ENCODE measurements at places on chromosomes 6 and 20.

DNA sequence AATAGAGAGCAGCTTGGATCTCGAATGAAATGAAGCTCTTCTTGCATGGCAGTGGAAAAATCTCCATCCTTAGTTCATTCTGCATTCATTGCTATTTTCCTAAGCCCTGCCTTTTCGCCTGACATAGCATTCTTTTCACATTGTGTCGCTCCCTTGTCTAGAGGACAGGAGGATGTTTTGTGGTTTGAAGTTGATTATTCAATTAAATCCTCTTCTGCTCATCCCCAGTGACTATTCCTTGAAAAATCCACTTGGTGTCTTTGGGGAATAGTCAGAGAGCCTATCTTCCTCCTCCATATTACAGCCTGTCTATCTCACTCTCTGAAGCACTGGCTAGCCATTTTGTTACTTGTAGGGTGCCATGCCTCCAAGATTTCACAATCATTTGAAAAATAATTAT is 161.2 kb downstream of the KLHL32 start:
- no peak for DNase-seq

- DNase-seq = no peak
These were observed 36.2 kb upstream of the OGFRL1 start for GRCh38 chr6:71252410-71252809.

DNA sequence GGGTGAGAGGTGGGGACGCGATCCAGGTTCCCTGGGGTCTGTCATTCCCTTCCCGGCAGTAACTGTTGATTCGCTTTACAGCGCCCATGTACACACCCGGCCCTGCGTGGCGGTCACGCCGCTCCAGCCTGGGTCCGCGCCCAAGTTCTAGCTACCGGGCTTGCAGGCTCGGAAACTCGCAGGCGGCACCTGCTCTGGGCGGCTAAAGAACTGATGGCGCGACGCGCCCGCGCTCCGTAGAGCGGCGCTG is 1.4 kb upstream of the POU3F2 start:
- no peak for DNase-seq

DNA sequence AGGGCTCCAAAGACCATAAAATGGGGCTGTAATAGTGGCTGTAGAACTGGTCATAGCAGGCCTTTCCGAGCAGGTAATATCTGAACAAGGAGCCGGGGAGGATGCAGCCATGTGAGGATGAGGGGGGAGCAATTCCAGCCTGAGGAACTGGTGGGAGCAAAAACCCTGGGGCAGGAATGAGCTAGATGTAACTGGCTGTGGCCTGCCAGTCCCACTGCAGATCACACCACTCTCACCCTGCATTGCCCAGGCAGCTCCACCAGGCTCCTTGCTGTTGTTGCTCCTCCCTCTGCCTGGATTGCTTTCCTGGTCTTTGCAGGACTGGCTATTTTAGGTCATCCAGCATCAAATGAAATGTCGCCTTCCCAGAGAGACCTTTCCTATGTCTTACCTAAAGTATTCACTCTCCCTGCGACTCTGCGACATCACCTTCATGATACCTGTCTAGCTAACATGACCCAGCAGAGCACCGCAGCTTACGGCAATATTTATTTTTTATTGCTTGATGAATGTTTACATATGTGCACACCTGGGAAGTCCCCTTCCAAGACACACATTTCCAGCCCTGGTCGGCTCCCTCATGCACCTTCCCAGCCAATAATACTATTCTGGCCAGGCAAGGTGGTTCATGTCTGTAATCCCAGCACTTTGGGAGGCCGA is 2.4 kb upstream of the ZFP64 start:
- DNase-seq = no peak

DNA sequence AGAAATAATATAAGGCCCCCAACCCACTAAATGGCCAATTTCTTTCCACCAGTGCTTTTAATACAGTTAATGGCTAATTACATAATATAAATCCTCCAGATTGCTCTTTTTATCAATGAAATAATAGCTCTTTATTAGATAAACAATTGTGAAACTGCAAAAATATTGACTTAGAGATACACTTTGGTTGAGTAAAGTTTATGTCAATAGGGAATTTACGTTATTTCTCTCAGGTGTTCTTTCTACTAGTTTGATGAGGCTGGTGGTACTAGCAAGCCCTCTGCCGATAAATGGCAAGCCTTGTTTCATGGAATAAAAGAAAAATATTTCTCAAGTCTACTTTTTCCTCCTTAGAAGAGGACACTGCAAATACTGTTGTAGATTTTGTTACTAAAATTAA is 18.9 kb downstream of the RFX6 start:
- no peak for DNase-seq

DNA sequence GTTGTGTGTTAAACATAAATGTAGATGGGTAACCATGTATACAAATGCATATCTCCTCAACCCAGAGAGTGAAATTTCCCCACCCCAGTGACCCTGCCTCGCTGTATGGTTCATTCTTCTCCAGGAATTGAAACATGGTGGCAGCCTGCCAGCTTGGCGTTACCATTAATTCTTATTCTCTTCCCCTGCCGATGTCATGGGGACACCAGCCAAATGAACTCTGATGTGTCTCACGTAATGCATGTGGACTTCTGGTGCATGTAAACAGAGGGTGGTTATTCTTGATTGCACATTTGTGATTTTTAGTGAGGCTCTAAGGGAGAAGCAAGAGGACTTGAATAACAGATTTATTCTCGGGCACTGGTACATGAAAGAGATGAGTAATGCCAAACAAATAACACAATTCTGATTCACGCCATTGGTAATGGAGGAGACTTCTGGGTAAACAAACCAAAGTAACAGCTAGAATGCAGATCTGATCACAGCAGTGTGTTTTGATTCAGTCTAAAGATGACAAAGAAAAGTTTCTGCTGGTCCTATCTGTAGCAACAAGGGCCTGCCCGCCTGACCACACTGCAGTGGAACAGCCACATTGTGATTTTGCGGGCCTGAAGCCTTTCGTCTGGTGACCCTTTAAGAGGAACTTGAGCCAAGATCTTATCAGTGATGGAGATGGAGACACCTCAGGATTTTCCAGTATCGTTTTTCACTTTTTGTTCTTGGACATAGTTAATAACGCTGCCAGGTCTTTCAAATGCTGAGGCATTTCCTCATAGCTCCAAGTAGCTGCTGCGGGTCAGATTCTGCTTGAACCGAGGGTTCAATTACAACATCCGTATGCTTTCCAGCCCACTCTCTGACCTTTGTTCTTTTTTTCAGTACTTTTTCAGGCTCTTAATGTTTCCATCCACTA is 171.8 kb upstream of the AKAP12 start:
- no peak for DNase-seq

- DNase-seq = no peak
These were observed 36.8 kb upstream of the SAMD3 start for GRCh38 chr6:130259557-130259956.

- no peak for DNase-seq
These were observed 1192.4 kb upstream of the CITED2 start for GRCh38 chr6:140566781-140567277.

DNA sequence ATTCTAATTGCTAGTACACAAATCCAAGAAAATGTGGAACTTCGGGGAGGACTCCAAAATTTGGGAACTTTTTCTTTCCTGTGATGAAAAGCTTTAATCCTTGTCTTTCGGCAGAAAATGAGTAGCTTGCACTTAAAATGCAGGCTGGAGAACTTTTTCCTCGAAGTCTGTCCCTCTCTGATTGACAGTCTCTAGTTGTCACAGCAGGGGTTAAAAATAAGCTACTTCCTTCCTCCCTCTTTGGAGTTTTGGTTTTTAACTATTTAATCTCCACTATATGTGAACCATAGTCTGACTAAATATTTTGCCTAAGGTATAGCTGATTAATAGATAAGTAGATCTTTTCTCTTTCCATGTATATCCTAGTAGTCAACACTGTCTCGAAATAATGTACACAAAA is 66.8 kb upstream of the MBOAT1 start:
- DNase-seq = no peak

- no peak for DNase-seq
These were observed 3.2 kb upstream of the NPBWR2 start for GRCh38 chr20:64110411-64111068.

GRCh38 chr6:40152701-40153436 is 218.6 kb upstream of the MOCS1 start:
- no peak for DNase-seq

DNA sequence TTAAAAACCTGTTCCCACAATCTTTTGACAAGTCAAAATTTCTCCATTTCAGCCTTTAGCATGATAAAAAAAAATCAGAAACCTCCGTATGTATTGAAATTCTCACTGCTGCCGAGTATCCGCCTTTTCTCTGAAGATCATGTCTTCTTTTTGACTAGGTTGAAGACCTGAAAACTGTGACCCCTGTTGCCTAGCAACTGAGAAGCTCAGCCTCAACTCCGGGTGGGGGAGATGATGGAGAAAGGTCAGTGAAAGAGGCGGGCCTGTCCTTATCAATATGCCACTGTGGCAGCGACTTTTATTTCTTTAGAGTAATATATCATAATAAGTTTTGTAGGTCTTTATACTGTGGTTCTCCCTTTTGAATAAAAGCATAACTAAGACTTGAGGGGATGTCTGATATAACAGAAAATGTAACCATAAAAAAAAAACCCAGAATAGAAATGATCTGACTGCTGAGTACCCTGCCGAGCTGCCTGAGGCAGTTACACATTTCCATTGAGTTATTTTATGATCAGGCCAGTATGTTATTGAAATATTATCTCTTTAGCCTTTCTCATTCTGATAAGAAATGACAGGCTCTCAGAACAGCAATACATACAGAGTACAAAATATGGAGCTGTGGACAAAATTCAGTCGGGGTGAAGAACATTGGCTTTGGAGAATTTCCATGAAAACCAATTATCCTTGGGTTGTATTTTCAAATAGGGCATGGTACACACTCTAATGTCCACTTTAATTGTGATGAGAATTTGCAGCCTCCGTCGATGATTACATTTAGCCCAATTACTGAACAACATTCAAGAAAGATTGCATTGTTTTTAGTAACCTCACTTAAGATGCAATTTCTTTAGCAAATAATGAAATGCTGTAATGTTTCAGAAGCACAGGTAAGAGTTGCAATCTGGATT is 136.7 kb upstream of the EEF1E1 start:
- DNase-seq = peak; percentile 9

DNA sequence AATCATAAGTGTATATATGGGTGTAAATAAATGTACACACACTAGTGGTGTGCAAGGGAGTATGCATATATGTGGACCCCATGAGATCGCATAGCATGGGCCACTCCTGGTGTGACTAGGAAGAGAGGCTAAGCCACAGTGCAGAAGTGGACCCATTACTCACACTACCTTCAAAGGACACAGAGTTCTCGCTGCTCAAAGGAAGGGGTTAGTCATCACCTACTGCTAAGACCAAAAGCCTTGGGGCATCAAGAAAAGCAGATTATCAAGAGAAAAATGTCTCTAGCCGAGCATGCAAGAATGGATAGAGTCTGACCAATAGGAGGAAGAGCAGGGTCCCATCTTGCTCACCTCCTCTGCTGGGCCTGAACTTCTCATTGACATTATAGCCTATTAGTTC is 195.5 kb downstream of the MAFB start:
- DNase-seq = no peak

DNA sequence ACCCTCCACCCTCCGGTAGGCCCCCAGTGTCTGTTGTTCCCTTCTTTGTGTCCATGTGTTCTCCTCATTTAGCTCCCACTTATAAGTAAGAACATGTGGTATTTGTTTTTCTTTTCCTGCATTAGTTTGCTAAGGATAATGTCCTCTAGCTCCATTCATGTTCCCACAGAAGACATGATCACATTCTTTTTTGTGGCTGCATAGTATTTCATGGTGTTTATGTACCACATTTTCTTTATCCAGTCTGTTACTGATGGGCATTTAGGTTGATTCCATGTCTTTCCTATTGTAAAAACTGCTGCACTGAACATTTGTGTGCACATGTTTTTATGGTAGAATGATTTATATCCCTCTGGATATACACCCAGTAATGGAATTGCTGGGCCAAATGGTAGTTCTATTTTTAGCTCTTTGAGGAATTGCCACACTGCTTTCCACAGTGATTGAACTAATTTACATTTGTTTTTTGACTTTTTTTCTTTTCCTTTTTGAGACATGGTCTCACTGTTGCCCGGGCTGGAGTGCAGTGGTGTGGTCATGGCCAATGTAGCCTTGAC is 4.5 kb downstream of the KPNA5 start:
- DNase-seq = no peak

DNA sequence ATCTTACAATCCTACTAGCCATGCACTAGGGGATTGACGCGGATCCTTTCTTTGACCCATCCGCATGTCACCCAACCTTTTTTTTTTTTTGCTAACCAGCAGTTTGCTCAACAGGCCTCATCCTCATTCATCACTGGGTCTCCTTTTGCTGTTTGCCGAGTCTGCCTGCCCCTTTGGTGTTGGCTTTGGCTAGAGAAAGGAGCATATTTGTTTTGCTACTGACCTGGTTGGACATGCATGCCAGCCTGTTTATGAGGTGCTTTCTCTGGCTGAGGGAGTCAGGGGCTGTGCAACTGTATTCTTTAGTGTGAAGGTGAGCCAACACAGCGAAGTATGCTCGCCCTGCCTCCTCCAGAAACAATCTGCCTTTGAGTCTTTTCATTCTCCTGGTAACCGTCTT is 40.2 kb downstream of the E2F3 start:
- DNase-seq = no peak

DNA sequence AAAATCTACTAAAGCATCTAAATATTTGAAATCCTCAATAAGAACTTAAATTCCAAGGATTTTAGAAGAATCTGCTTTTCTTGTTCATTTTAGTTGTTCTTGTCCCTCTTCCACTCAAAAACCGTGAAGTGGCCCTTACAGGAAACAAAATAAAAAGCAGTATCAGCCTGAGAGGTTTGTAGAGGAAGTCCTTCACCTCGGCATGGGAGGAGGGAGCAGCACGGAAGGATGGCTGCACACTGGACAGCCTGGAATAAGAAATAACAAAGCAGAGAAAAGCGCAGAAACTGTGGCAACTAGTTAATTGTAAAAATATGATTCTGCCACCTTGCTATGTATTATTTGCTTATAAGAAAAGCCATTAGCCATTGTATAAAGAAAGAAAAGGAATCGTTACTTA is 46.1 kb downstream of the RALGAPA2 start:
- no peak for DNase-seq

DNA sequence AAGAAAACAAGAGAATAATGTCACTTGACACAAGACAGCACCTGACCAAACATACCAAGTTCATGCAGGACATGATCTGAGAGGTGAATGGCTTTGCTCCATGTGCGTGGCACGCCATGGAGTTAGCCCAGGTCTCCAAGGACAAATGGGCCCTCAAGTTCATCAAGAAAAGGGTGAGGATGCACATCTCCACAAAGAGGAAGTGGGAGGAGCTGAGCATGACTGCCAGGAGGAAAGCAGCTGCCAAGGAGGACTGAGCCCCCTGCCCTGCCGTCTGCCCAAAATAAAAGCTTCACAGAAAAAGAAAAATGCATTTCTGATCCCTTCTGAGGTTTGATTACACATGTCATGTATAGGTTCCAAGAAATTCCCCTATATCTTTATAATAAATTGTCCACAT is 82.0 kb upstream of the TSHZ2 start:
- no peak for DNase-seq

- DNase-seq = no peak
These were observed 699.2 kb downstream of the DOK5 start for GRCh38 chr20:55174635-55175034.
